WERI-Rb-1 (cell line): ENCODE measurements at places on chromosomes 13 and 19.
A peak's percentile ranks its signal among the peaks of the same experiment; 100 is the strongest.

DNA sequence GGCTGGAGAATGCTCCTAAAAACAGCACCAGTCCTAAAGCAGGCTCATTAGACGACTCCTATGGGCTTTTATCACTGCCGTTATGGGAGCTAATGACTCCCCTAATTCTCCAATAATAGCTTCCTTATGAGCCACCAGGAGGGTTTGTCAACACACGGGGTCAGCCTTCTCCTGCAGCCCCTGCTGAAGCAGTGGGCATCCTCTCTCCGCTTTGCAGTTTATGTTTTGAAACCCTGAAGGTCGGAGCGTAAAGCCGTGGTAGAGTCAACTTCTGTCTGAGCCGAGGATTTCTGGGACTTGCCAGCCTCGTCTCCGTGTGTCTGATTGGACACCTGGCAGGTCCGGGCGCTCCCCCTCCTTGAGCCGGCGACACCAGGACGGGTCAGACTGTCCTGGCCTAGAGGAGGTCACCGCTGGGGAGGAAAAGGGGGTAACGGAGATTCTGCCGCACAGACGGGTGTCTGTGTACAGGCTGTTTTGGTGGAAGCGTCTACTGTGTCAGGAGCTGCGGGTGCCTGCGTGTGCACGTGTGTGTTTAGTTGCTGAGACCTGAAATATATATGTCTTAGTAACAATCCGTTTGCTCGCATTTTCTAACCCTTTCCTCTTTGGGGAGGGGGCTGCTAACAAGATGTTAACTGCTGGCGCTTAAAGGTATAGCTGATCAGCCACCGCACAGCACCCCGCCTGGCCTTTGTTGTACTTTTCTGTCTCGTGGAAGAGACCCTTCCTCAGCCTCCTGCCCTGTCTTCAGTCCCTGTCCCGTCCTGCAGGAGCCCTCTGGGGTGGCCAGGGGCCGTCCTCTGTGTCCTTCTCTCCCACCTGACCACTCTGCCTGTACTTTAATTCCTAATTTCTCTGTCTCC is 1.9 kb downstream of the KDM4B start:
- peak; percentile 71 for DNase-seq

GRCh38 chr19:16339361-16339725 is 14.7 kb downstream of the KLF2 start:
- DNase-seq, result no peak

DNA sequence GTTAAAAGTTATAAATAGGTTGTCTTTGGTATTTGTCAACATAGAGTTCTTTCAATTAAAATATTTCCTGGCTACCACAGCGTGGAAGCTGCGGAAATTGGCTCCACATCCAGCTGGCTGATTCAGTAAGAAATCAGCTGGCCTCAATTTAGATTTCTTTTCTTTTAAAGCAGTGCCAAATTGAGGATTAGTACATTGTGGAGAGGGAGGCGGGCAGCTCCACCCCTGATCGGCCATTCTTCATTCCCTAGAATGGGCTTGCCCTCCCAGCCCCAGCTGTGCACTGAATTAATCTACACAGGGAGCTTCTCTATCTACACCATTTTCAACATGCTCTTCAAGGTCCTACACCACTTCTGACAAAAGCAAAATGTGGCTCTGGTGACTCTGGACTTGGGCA is 624.8 kb downstream of the DACH1 start:
- no peak for DNase-seq

DNA sequence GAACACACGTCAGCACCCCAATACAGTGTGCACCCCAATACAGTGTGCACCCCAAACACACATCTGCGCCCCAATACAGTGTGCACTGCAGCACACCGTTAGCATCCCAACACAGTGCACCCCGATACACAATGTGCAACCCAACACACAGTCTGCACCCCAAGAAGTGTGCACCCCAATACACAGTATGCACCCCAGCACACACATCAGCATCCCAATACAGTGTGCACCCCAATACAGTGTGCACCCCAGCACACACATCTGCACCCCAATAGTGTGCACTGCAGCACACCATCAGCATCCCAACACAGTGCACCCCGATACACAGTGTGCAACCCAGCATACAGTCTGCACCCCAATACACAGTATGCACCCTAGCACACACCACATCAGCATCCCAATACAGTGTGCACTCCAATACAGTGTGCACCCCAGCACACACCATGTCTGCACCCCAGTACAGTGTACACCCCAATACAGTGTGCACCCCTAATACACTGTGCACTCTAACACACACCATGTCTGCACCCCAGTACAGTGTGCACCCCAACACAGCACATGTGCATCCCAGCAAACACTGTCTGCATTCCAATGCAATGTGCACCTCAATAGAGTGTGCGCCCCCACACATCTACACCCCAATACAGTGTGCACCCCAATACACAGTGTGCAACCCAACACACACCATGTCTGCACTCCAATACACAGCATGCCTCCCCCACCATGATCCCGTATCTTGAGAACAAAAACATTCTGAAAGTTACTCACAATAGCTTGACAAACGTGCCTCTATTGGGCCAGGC is 855 bp upstream of the CARS2 start:
- no peak for DNase-seq

GRCh38 chr13:64959276-64959675 is 2270.9 kb downstream of the PCDH9 start:
- no peak for DNase-seq
